Neural crest cell (in vitro differentiated cells): ENCODE measurements at places on chromosomes 5 and 9. TPM values are rescaled to one million over a fixed set of nuclear protein-coding genes. Genes with fewer than 3 reads are reported as not detected.

DNA sequence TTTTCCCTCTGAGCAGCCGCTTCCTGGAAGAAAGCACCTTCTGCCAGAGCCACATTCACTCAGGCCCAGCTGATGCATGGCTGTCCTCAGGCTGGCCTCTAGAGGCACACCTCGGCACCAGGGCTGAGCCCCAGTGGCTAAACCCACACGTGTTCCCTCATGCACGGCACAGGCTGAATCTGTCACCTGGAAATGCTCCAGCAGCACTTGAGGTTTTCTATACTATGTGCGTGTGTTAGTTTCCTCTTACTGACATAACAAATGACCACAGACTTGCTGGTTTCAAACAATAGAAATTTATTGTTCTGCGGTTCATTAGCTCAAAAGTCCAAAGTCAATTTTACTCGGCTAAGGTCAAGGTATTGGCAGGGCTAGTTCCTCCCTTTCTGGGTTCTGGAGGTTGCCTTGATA is 141.4 kb downstream of the LRRC70 start:
- peak; percentile 2 for DNase-seq

- DNase-seq, result no peak
Observed at GRCh38 chr5:147601652-147602051, 91.8 kb upstream of the DPYSL3 start.

DNA sequence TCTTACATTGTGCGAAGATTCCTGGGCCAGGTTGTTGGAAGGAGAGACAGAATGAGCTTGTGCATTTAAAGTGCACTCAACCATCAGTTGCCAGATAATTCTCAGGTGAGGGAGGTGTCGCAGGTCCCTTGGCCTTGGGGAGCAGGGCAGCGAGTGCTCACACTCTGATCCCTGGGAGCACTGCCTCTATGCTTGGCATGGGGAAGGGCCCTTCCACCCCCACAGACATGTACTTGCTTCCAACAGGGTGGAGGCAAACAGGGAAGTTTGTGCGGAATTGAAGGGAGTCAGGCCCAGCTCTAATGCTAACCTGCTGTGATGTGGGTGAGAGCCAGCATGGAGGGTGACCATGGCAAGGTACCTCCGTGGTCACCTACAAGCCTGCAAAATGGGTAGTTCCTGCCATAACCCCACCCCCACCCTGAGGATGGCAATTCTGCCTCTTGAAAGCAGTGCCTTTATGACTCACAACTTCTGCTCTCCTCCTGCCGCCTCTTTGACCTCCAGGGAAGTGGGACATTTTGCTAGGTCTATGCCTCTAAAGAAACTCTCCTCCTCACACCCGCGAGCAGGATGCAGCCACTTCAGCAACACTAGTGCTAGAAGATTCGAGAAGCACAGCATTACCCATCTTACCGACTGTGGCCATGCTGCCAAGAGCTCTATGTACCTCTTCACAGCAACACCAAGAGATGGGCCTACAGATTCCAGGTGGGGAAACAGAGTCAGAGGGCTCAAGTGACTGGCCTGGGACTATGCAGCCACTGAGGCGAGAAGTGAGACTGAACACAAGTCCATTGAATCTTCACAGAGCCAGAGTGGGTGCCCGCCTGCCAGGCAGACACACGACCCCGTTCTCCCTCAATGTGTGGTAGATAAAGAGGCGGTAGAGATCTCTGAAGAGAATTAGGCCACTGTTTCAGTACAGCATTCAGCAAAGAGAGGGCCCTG is 22.1 kb upstream of the SLC25A51 start:
- DNase-seq, result no peak

NINJ1 gene
- 17.8 and 19.9 TPM in 2 replicates for total RNA-seq

DNA sequence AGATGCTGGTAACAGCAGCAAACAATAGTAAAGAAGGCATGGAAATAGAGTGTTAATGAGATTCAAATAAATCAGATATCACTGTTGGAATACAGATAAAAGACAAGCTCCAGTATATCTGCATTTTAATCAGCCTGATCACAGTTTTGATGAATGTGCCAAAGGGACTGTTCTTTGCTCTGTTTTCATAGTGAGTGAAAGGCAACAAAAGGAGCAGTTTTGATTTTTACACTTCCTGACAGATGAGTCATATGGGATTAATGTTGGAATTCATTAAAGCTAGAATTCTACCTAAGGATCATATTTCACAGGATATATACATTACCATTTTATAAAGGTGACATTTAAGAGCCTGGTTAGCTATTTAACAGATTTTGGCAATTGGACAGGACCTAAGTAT is 743.3 kb upstream of the PTPRD start:
- DNase-seq, result no peak

- DNase-seq, result no peak
Observed at GRCh38 chr5:79932510-79933504, 58.3 kb downstream of the MTX3 start.
